ENCODE measurements at places on chromosomes 12 and 14. TPM values are rescaled to one million over a fixed set of nuclear protein-coding genes. Genes with fewer than 3 reads are reported as not detected.

DNA sequence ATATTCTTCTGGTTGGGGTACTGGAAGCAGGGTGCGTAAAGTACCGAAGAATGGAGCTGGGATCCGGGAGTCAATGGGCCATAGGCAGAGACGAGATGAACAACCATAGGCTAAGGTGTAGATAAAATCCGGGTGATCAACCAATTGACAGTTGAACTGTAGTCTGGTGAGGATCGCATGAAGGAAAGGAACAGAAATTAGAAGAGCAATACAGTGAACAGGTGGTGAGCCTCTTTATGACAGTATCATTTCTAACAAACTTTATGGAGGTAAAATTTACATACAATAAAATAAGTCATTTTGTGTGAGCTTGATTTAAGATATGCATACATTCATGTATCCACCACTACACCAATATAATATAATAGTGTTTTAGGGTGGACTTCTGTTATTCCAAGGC lies 13.9 kb upstream of the HIF1A start:
- no peak for DNase-seq
- H3K4me3 ChIP-seq, result no peak overlapping the region
- H3K27ac ChIP-seq, result no peak overlapping the region
- H3K4me1 ChIP-seq, result no peaks in the 10 kb centered on the region
- no peaks in the 10 kb centered on the region for H3K27me3 ChIP-seq

DNA sequence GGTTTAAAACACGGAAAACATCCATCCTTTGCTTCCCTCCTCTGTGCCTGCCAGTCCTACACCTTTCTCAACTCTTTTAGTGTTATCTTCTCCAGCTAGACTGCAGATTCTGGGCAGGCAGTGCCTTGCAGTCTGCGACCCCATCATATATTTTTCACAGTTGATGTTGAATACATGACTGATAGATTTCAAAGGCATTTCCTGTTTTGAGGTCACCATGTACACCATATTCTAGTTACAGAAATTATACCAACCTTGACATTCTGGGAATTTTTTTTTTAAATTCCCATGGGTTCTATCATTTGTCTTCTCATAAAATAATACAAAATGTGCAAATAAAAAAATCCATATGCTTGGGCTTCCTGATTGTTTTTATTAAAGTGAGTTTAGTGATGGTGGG lies 16.6 kb downstream of the SOCS2 start:
- no peaks in the 10 kb centered on the region for H3K36me3 ChIP-seq
- H3K27me3 ChIP-seq, result peaks cover 28% of the 10 kb centered on the region
- no peak overlapping the region for H3K27ac ChIP-seq
- no peak overlapping the region for H3K4me3 ChIP-seq
- peaks cover 8% of the 10 kb centered on the region for H3K4me1 ChIP-seq

DNA sequence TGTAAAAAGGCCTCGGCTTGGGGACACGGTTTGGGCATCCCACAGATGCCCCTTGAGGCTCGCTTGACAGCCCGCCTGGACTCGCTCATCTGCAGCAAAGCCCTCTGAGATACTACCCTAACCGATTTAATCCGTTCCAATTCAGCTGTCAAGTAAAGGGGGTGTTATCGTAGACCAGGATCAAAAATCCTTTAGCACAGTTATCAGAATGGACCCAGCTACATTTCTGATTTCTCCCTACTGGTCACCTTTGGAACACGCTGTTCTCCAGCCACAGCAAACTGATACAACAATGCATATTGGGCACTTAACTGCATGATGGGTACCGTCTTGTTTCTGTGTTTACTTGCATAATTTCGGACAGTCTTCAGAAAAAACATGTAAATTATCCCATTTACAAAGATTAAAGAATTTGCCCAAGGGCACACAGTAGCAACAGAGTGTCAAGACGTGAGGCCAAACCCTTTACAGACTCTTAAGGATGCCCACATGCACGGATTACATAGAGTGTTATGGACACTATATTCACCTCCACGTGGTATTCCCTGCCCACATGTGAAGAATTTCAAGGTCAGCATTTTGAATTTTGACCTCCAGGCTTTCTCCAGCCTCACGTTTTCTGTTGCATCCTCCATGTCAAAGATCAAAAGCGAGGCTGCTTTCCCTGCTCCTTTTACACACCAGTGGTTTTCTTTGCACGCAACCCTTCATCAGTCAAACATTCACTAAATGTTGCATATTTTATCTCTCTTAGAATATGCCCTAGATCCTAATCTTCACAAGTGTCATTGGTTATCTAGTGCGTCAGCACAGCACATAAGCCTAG lies 3.2 kb upstream of the DUSP6 start:
- DNase-seq, result no peak
- H3K27me3 ChIP-seq, result no peaks in the 10 kb centered on the region
- H3K36me3 ChIP-seq, result no peaks in the 10 kb centered on the region
- peaks cover 28% of the 10 kb centered on the region for H3K4me1 ChIP-seq
- H3K4me3 ChIP-seq, result no peak overlapping the region
- H3K27ac ChIP-seq, result peak overlapping the region; percentile 90

- no peaks in the 10 kb centered on the region for H3K36me3 ChIP-seq
- no peaks in the 10 kb centered on the region for H3K27me3 ChIP-seq
- no peak overlapping the region for H3K27ac ChIP-seq
- no peaks in the 10 kb centered on the region for H3K4me1 ChIP-seq
Measured at GRCh38 chr14:44700694-44701093, 193.6 kb upstream of the FSCB start.

LPAR5 gene
- 10.0 TPM for total RNA-seq

BCAT1 gene
- 0.61 TPM for total RNA-seq

Measured in natural killer cell (primary cell).